Suprapubic skin (tissue), 4 donors: ENCODE measurements at places on chromosomes 1 and 21. TPM values are rescaled to one million over a fixed set of nuclear protein-coding genes. Genes with fewer than 3 reads are reported as not detected.

- peak overlapping the region; percentile 95 for H3K27ac ChIP-seq
- H3K27me3 ChIP-seq = no peaks in the 10 kb centered on the region
- peak; percentile 93 for DNase-seq
- H3K4me1 ChIP-seq = peaks cover 57% of the 10 kb centered on the region
Observed at GRCh38 chr21:33380483-33380998, 22.7 kb upstream of the IFNGR2 start.

TCEANC2 gene
- total RNA-seq = 5.2 TPM

GRCh38 chr1:83615370-83615769 lies 383.6 kb downstream of the TTLL7 start:
- H3K36me3 ChIP-seq = no peaks in the 10 kb centered on the region
- H3K27me3 ChIP-seq = no peaks in the 10 kb centered on the region
- no peak overlapping the region for H3K4me3 ChIP-seq
- H3K4me1 ChIP-seq = no peaks in the 10 kb centered on the region
- DNase-seq = no peak

GRCh38 chr1:13766592-13767564 lies 66.9 kb downstream of the PRDM2 start:
- no peak overlapping the region for H3K27ac ChIP-seq
- DNase-seq = no peak
- no peak overlapping the region for H3K4me3 ChIP-seq
- peaks cover 52% of the 10 kb centered on the region for H3K4me1 ChIP-seq
- no peaks in the 10 kb centered on the region for H3K36me3 ChIP-seq

GRCh38 chr1:66302815-66303214 lies 231.1 kb upstream of the SGIP1 start:
- H3K36me3 ChIP-seq = no peaks in the 10 kb centered on the region
- H3K4me3 ChIP-seq = no peak overlapping the region
- no peak for DNase-seq
- no peak overlapping the region for H3K27ac ChIP-seq

DNA sequence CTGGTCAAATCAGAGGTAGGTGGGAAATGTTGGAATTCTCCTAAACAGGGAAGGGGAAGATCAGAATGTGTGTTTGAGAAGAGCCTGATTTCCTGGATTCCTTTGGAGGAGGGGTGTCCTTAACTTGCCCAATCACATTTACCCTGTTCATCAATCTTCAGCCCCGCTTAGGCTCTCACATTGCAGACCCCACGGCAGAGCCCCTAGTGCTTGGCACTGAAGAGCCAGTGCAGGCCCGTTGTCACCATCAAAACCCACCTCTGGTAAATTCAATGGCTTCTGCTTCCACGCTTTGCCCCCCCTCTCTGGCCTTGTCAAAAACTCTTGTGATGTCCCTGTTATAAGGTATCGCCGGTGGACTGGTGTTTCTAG lies 2.3 kb downstream of the AGPAT3 start:
- DNase-seq = no peak
- H3K4me3 ChIP-seq = peak overlapping the region; percentile 82
- peak overlapping the region; percentile 96 for H3K27ac ChIP-seq

SUSD4 gene
- total RNA-seq = 8.2 TPM

DNA sequence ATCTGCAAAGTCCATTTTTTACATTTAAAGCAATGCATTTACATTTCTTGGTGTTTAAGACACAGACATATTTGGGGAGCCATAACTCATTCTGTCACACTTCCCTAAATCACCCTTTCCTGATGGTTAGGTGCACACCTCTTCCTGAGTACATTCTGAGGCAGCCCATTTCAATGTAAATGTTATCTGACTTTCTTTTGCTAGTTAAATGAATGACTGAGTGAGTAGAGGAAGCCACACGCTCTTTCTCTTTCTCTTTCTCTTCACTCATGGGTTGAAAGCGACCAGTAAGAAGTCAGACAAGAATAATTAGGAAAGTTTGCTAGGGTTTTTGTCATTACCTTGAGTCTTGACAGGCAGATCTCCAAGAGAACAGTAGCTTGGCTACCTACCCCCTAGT lies 143.1 kb downstream of the S1PR1 start:
- H3K36me3 ChIP-seq = no peaks in the 10 kb centered on the region
- no peak overlapping the region for H3K4me3 ChIP-seq
- H3K27ac ChIP-seq = no peak overlapping the region
- H3K27me3 ChIP-seq = no peaks in the 10 kb centered on the region

GRCh38 chr21:31498985-31499384 lies 154.9 kb upstream of the TIAM1 start:
- H3K27me3 ChIP-seq = no peaks in the 10 kb centered on the region
- no peaks in the 10 kb centered on the region for H3K36me3 ChIP-seq
- H3K27ac ChIP-seq = no peak overlapping the region
- DNase-seq = no peak
- no peak overlapping the region for H3K4me3 ChIP-seq

- H3K36me3 ChIP-seq = peaks cover 4% of the 10 kb centered on the region
- no peak overlapping the region for H3K4me3 ChIP-seq
- no peaks in the 10 kb centered on the region for H3K27me3 ChIP-seq
- H3K4me1 ChIP-seq = peaks cover 12% of the 10 kb centered on the region
- DNase-seq = no peak
- no peak overlapping the region for H3K27ac ChIP-seq
Observed at GRCh38 chr1:25782608-25783201, 17.3 kb upstream of the SELENON start.

- no peak overlapping the region for H3K4me3 ChIP-seq
- H3K4me1 ChIP-seq = peaks cover 19% of the 10 kb centered on the region
Observed at GRCh38 chr1:95005584-95005983, 67.2 kb downstream of the ALG14 start.

- no peak for DNase-seq
- H3K4me3 ChIP-seq = no peak overlapping the region
- H3K27ac ChIP-seq = no peak overlapping the region
- no peaks in the 10 kb centered on the region for H3K4me1 ChIP-seq
- H3K36me3 ChIP-seq = no peaks in the 10 kb centered on the region
- no peaks in the 10 kb centered on the region for H3K27me3 ChIP-seq
Observed at GRCh38 chr1:92192246-92192645, 25.5 kb upstream of the C1orf146 start.

FCAMR gene
- total RNA-seq = not detected

ARHGEF2 gene
- total RNA-seq = 14.1 TPM

AUNIP gene
- 0.89 TPM for total RNA-seq

DNA sequence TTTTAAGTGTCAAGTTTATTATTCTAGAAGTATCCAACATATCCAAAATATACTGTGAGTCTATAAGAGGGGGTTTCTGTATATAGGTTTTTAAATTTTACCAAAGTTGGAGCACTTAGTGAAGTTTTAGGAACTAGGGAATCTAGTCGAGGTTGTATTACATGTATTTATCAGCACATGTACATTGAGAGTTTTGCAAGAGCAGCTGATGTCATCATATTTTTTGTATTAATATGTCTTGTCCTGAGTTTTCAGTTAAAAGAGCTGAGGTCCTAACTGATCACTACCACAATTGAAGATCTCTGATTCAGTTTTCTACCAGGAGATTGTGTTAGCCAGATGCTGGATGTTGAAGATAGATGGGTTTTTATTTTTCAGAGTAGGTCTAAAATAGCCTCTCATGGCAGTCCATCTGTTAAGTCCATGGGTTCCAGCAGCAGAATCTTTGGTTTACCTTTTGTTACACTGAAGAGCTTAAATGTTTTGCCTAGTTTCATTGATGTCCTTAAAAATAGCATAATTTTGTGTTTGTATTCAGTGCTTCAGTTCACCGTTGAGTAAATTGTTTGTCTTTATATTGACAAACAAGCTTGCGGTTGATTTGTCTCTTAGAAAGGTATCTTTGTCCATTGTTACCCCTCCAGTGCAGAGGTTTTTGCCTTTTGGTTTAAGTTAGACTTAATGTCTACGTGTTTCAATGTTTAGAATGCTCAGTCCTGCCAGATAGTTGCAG lies 16.0 kb downstream of the YBX1 start:
- H3K36me3 ChIP-seq = peaks cover 79% of the 10 kb centered on the region
- H3K4me3 ChIP-seq = no peak overlapping the region
- peaks cover 10% of the 10 kb centered on the region for H3K4me1 ChIP-seq
- no peak for DNase-seq
- H3K27me3 ChIP-seq = no peaks in the 10 kb centered on the region

DNA sequence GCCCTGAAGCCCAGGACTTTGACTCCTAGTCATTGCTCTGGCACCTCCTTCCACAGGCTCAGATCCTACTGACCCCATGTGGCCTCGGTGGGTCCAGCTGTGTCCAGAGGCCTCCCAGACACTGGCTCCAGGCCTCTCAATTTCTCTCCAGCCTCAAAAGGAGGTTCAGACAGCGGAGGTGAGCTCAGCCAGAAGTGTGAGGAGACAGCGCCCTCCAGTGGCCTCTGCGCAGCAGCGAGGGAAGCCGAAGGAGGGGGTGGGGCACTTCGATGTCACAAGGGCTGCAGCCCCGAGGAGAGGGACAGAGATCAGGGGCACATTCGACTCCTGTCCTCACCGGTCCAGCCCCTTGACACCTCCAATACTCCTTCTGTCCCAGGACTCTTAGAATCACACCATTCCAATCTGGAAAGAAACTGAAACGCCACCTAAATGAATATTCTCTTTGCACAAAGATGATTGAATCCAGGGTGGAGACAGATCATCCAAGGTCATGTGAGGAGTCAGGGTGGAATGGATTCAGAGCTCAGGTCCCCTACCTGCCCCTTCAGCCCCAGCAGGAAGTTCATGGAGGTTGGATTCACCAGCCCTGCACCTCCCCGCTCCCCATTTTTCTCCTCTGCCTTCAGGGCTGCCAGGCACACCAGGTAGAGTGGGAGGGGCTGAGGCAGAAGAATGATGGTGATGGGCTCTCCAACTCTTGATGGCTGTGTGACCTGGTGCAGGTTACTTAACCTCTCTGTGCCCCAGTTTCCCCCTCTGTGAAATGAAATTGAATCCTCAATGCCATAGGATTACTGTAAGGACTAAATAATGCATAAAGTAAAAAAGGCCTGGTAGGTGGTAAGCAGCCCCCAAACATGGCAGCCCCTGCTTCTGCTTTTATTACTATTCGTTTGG lies 34.8 kb upstream of the ZBTB40 start:
- H3K36me3 ChIP-seq = no peaks in the 10 kb centered on the region
- no peak overlapping the region for H3K27ac ChIP-seq
- H3K4me1 ChIP-seq = peaks cover 8% of the 10 kb centered on the region
- peaks cover 26% of the 10 kb centered on the region for H3K27me3 ChIP-seq
- no peak overlapping the region for H3K4me3 ChIP-seq
